ENCODE measurements at places on chromosomes 1 and 21. TPM values are rescaled to one million over a fixed set of nuclear protein-coding genes. Genes with fewer than 3 reads are reported as not detected.

ZNF695 gene
- polyA plus RNA-seq = not detected

RGS5 gene
- not detected for polyA plus RNA-seq

RGS16 gene
- polyA plus RNA-seq = 0.44 TPM

DHDDS gene
- 24.0 TPM for polyA plus RNA-seq

LYPLA2 gene
- polyA plus RNA-seq = 74.1 TPM

BRINP3 gene
- not detected for polyA plus RNA-seq

SH2D2A gene
- polyA plus RNA-seq = 0.17 TPM

PTGS2 gene
- polyA plus RNA-seq = 113 TPM

CFAP45 gene
- 0.12 TPM for polyA plus RNA-seq

KLF17 gene
- not detected for polyA plus RNA-seq

SLC5A3 gene
- polyA plus RNA-seq = 1.6 TPM

FMN2 gene
- not detected for polyA plus RNA-seq

DYRK3 gene
- not detected for polyA plus RNA-seq

GCSAML gene
- not detected for polyA plus RNA-seq

- no peak for DNase-seq
Measured at GRCh38 chr1:9352377-9353134, 59.9 kb downstream of the SPSB1 start.

DNA sequence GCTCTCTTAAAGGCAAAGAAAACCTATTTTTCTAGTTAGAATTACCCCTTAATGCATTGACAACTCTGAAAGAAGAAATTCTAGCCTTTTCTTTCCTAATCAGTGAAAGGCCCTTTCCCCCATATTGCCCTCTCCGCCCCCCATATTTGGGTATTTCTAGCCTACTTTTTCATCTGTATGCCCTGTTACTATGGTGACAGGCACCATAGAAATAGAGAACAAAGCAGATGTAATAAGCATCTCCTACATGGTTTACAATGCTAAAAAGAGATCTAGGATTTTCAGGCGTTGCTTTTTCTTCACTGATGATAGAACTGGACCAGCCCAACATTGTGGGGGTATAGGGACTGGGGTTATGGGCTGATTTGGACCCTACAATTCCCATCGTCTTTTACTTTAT, 14.5 kb downstream of the LRRC8B start:
- DNase-seq = no peak

DNA sequence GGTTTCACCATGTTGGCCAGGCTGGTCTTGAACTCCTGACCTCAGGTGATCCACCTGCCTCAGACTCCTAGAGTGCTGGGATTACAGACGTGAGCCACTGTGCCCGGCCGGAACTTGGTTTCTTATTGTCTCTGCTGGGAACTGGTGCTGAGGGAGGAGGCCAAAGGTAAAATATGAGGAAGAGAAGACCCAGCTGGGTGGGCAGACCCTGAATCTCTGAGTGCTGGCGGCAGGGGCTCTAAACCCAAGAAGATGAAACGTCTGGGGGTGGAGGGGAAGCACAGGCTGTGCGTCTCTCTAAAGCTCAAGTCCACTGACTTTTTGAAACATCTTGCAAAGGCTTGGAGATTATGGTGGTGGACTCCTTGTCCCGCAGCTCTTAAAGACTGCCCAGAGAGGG, 82.0 kb upstream of the TLR5 start:
- no peak for DNase-seq

GRCh38 chr1:184867866-184868689, 106.2 kb downstream of the NIBAN1 start:
- DNase-seq = peak; percentile 32

GRCh38 chr1:151958959-151959358, 34.7 kb downstream of the S100A10 start:
- no peak for DNase-seq

DNA sequence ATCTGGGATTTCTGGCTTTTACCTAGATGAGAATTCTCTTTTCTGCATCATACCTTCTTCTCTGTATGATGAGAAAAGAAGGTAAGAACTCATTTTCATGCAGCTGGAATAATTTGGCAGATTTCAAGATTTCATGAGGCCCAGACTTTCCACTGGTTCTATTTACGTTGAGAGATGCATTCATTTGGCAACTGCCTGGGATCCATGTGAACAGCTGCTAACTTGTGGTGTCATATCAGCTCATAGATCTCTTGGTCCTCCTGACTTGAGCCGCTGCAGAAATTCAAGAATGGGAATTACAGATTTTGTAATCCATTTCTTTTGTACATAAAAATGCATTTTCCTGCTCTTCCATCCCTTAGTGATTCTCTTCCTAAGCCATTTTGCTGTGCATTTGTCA, 17.1 kb upstream of the C1orf87 start:
- DNase-seq = no peak

GRCh38 chr1:205590457-205590768, 41.4 kb downstream of the ELK4 start:
- DNase-seq = no peak

GRCh38 chr1:203453616-203454015, 22.0 kb upstream of the PRELP start:
- DNase-seq = no peak

DNA sequence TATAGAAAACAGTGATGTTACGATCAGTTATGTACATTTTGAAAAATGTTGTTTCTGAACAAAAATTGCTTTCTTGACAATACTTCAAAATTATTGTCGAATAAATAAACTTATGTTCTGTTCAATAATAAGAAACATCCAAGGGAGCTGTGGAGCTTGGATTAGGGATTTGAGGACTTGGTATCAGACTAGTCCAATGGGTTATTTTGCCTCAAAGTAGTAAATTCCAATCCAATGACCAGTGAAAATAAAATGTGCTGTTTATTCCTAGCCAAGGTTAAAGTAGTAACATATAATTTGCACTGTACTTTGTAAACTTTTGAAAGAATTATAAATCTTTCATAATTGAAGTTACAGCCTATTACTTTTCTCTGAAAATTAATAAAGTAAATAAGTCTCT, 79.1 kb upstream of the IVNS1ABP start:
- no peak for DNase-seq

DNA sequence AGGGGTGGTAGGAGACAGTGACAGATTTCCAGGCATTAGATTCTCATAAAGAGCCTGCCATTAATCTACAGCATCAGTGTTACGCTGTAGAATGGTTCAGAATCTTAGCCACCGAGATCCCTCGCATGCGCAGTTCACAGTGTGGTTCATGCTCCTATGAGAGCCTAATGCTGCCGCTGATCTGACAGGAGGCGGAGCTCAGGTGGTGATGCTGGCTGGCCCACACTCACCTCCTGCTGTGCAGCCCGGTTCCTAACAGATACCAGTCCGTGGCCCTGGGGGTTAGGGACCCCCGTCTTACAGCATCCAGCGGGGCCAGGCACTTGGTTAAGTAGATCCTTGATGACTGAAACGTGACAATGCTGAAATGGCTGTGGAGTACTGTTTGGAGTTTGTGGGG, 163.6 kb upstream of the C1orf21 start:
- DNase-seq = no peak

- DNase-seq = no peak
Measured at GRCh38 chr1:47031585-47031984, 8.1 kb downstream of the CYP4X1 start.

DNA sequence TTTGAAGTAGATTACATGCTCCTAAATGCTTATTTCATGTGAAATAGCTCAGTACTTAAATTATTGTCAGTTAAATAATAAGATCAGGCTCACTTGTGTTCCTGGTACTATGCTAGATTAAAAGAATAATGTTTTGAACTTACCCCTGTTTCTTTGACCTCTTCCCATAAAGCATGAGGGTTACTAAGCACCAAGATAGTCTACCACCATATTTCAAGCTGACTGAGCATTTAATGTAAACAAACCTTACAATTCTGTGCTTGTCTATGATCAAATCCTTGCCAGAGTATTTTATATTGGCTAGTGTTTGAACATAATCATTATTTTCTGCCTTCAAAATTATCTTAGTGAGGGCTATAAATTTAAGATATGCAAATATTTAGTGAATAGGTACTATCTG, 98.1 kb downstream of the LHX9 start:
- DNase-seq = no peak

DNA sequence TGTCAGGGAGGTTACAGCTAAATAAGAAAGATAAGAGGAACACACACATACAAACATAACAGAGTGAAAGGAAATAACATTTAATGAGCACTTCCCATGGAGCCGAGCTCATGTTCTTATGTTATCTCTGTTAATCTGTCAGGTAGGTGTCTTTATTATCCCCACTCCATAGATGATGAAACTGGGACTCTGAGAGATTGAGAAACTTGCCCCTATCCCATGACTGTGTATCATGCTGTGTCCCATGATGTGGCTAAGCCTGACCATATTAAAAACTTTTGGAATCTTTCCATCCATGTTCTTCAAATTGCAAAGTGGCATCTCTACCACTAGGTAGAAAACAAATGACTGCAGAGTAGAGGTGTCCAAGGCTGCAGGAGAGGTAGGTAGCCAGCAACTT, 285.2 kb upstream of the SGIP1 start:
- DNase-seq = peak; percentile 69

DNA sequence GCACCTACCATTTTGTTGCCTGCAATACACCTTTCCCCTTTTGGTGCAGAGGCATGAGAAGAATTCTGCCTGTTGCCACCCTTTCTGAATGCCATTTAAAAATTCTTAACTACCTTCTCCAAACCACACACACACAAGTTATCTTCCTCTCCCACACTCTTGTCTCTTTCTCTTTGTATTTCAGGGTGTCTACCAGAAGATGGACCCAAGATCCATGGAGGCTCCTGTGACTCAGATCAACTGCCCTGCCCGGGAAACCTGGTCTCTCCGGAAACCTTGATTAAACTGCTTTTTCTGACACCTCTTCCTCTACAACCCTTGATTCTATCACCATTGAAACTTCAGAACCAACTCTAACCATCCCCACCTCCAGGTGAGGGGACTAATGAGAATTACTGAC, 2.4 kb upstream of the TARS2 start:
- DNase-seq = no peak

GRCh38 chr1:109792056-109792831, 28.5 kb upstream of the EPS8L3 start:
- peak; percentile 32 for DNase-seq

- DNase-seq = no peak
Measured at GRCh38 chr1:43716559-43717281, 9.4 kb downstream of the ST3GAL3 start.

GRCh38 chr1:159132271-159132881, 39.0 kb upstream of the CADM3 start:
- peak; percentile 57 for DNase-seq

- no peak for DNase-seq
Measured at GRCh38 chr1:116365857-116366256, 7.2 kb upstream of the ATP1A1 start.

DNA sequence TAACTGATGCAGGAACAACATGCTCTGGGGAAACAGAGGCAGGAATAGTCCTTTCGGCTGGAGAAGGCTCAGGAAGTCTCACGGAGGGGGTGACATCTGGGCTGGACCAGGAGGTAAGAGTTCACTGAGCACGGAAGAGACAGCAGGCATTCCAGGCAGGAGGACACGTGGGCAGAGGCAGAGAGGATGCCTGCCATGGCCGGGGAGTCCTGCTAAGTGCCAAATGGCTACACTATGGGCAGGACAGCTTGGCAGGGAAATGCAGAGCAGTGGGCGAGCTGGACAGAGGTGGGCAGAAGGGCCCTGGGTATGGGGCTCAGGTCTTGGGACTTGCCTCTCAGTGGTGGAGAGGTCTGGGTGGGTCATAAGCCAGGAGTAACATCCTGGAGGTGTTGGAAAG, 17.6 kb downstream of the ALDH4A1 start:
- DNase-seq = no peak

DNA sequence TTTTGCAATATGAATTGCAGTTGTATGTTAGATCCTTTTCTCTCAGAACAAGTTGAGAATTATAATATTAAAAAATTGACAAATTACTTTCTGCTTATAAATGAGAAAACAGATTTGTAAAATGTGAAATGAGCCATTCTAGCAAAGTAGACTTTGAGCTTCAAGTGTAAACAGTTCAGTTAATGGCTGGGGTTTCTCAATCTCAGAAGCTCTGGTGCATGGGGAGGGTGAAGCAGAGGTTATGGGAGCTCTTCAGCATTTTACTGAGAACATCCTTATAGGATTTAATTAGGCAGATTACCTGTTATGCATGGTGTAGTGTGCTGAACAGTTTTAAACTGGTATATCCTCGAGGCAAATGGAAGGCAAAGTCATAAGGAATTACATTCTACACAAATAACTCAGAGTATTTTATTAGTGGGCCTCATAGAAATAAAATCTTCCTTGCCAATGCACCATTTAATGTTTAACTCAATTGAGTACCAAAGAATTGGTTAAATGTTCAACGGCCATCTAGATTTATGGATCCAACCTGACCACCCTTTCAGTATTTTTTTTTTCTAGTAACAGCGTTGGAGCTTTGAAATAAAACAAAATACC, 1143.6 kb upstream of the ADGRL2 start:
- DNase-seq = no peak

DNA sequence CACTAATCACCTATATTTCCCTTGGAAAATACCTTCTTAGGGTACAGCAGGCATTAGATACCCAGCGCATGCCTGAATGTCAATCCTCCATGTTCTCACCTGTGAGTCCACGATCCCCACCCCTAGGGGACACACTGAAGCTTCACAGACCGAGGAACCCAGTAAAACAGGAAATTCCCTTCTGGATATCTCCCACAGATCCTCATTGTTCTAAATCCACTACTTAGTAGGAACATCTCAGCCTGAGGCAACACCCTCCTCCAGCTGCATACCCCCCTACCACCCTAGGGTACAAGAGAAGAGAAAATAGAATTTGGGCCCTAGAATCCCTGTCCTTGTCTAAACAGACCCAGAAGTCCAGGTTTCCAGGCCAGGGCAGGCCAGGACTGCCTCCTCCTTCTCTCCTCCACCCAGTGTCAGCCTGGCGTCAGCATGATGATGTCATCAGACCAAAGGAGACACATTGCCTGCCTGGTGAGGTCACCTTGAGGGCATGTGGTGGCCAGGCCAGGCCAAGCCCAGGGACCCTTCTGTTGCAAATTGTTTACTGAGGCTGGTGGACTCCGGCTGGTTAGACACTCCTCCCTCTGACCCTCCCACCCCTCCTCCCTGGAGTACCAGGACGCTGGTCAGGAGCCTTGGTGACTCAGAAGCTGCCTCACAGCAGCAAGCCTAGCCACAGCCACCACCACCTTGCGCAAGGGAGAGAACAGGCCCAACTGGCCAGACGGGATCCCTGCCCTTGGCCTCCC, 6.2 kb downstream of the NECTIN4 start:
- peak; percentile 99 for DNase-seq

DNA sequence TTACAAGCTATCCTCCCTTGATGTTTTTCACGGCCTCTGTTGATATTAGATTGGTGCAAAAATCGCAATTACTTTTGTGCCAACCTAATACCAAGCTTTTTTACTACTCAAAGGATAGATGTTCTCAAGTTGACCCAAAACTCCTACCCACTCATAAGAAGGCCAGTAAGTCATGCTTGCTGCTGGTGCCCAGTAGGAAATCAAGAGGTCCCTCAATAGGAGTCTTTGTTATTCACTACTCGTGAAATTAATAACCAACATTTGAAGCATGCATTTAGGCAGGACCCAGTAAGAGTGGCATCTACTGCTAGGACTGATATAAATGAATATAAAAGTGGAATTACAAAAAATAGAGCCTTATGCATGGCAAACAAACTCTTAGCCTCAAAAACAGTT, 52.6 kb downstream of the APP start:
- no peak for DNase-seq

All from CD14-positive monocyte (primary cell).